Stimulated activated CD4-positive, alpha-beta T cell treated with anti-CD3 and anti-CD28 coated beads, Interleukin-2, amount 100 ng/mL, for 48 hours (primary cell): ENCODE measurements at places on chromosomes 3 and 15.

DNA sequence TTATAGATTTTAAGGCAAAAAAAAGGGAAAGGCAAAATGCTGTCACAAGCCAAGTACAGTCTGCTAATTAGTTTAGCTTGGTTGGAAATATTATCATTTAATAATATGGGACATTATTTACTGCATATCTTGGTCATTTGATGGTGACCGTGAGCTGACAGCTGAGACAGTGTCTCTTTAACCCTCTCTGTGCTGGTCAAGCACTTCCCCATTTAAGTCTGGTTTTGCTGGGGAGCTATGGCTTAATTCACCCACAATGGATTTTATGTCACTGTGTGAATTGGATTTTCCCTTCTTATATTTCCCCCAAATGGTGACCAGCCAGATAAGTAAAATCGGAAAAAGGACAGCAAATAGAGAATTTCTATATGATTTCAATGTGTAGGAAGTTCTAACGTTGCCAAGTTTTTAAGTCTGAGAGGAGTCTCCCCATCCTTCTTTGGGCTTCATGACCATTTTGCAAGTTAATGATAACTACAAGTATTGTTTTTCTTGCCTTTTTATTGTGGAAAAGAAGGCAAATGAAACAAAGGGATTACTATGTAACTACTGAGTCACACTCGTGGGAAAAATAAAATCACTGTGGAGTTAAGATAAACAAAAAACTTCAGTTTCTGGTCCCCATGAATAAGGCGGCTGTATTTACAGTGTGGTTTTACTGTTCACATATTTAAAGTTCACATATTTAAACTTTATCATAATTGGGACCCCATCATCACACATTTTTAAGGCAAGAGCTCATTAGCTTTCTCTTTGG lies 373.5 kb downstream of the NR2F2 start:
- no peak for DNase-seq

DNA sequence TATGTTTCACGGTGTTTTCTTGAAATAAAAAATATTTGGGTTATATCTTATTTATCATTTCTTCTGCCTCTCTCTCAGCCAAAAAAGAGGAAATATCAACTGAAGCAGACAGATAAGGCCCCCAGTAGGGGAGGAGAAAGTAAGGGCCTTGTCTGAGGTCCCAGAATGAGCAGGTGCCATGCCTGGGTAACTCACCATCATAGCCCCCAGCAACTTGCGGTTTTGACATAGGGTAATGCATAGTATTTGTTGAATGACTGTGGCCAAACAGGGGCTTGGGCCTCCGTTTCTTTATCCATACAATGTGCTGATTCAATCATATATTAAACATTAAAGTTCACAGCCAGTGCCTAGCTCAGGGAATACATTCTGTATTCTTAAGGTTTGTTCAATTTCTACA lies 119.6 kb downstream of the ABI3BP start:
- no peak for DNase-seq

DNA sequence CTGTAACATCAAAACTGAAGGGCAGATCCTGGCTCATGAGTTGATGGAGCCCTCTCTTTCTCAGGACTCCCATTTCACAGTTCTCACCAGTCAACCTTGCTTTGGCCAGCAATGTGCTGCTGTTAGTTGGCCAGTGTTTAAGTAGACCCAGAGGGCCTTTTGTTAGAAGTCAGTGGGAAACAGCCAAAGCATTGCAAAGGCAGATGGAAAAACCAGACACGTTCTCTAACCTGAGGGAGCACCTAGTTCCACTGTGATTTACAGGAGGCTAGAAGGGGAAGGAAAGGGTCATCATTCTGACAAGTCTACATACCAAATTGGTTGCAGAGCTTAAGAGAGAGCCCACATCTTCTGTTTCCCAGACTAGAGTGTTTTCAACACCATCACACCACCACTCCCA lies 196.4 kb downstream of the OPA1 start:
- no peak for DNase-seq

GRCh38 chr3:39349080-39349479 lies 19.6 kb downstream of the CCR8 start:
- DNase-seq, result no peak

- DNase-seq, result no peak
Observed at GRCh38 chr3:43675593-43675992, 15.1 kb upstream of the ABHD5 start.

DNA sequence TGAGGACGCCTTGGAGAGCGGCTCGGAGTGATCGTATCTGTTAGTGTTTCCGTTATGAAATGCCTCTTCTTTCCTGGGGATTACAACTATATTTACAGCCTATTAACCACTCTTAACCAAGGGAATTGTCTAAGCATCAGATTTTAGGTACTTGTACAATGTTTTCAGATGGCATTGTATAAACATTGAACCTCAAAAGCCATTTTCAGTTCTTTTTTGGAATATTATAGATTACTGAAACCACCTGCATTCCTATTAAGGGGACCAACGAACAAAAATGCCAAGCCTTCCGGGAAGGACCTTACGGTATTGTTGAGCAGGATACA lies 1.1 kb downstream of the NEO1 start:
- no peak for DNase-seq

DNA sequence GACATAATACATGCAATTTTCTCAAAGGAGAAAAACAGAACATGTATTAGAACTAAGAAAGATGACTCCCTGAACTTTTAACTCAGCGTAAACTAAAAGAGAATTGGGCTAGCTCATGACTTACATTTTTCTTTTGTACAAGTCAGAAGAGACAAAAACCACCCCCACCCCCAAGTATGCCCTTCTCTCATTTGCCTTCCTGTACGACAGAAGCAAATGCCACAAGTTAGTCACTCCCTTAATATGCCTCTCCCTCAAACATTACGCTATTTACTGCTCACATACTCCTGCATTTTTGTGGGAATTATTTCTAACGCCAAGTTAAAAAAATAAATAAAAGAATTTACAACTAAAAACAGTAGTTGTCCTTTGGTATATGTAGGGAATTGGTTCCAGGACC lies 22.0 kb downstream of the CPEB1 start:
- no peak for DNase-seq

GRCh38 chr3:13480340-13481318 lies 523 bp downstream of the HDAC11 start:
- no peak for DNase-seq

DNA sequence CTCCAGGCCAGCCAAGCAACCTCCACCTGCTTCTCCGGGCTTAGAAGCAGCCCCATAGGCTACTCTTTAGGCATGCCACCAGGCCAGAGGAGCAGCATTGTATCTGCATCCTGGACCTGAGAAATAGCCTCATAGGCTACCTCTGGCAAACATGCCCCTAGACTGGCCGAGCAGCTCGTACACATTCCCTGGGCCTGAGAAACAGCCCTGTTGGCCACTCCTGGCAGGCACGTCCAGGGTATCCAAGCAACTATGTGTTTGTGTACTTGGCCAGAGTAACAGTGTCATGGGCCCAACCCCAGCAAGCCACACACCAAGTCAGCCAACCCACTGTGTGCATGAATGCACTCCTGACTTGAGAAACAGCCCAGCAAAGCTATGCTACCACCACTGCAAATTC lies 498.7 kb upstream of the CDIN1 start:
- no peak for DNase-seq

GRCh38 chr15:87224404-87224803 lies 1032.1 kb downstream of the NTRK3 start:
- DNase-seq, result no peak

DNA sequence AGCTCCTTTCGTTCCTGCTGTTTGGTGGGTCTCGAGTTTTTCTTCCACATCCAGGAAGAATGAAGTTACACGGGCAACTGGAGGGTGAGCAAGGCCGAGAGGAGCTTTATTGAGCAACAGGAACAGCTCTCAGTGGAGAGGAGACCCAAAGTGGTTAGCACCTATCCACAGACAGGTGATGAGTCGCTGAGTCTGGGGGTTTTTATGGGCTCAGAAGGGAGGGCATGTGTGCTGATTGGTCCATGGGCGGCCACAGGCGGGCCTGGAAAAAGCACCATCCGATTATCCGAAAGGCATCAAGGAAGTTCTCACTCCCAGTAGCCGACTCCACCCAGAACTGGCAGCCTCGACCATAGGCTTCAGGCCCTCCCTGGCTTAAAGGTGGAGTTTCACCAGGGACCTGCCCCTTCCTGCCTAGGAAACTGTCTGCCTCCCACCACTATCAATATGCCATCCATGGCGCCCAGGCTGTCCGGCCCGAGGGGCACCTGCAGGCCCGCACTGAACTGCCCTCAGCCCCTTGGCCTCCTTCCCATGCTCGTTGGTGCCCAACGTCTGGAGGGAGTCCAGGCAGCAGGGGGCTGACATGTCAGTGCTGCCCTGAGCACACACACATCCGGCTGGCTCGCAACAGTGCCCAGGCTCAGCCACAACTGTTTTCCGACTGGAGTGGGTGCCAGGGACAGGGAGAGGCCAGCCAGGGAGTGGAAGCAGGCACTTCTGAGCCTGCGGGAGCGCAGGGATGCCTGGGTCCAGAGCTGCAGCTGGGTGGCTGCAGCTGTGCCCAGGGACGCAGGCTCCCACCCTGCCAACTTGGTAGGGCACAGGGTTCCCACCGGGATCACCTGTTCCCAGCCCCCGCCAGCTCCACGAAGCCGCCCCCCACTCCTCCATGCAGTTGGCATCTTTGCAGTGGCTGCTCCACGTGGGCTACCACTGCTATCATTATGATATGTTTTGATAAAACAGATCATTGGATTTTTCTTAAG lies 170.2 kb downstream of the FNDC3B start:
- DNase-seq, result no peak

DNA sequence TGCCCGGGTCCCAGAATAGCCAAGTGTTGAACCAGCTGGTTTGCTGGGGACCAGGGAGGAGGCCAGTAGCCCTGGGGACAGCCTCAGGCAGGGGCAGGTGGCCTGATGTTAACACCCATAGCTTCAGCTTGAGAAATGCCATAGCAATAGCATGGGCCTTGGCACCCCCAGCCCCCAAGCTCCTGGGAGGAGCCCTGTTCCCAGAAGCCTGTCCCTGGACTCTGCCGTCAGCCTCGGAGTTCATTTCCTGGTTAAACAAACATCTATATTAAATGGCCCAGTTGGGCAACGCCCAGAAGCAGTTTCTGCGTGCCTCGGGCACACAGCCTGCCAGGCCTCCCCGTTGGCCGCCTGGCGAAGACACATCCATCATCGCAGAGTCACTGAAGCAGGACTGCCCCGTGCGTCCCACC lies 58.2 kb downstream of the FGD5 start:
- no peak for DNase-seq

- no peak for DNase-seq
Observed at GRCh38 chr3:37940242-37940908, 50.2 kb upstream of the VILL start.

DNA sequence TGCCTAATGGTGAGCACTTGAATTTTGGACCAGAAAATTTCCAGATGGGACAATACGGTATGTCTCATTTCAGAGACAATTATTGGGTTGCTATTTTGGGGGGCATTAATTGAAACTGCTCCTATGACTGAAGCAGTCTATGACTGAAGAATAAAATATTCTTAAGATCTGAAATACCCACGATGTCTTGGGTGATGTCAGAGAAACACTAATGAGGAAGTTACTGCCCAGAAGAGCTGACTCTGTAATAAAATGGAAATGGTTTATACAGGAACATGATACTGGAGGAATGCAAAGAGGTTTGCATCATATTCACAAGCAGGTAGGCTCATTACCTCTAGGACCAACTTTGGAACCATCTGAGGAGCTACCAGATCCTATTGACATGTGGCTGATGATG lies 68.7 kb downstream of the IL12A start:
- DNase-seq, result no peak

DNA sequence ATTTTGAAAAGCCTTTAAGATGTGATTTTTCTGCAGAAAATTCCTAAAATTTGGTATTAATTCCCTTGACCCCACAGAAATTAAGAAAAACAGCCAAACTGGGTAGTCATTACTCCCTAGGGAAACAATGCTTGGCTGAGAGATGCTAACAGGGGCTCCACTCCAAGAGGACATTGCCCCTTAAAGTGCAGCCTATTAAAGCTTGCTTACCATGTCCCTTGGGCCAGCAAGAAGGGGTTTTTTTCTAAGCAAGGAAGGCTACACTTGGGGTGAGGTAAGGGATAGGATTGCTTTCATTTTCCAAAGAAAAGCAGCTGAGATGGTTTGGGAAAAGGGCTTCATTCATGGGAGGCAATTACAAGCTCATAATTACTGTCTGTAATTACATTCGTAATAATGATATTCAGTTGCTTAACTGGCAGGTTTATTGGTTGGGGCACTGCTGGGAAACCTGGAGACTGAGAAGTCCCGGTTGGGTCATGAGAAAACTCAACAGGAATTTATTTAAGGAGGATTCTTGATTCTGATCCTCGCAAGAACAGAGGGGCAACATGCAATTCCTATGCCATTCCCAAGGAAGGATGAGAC lies 247.5 kb downstream of the NR1D2 start:
- DNase-seq, result no peak

DNA sequence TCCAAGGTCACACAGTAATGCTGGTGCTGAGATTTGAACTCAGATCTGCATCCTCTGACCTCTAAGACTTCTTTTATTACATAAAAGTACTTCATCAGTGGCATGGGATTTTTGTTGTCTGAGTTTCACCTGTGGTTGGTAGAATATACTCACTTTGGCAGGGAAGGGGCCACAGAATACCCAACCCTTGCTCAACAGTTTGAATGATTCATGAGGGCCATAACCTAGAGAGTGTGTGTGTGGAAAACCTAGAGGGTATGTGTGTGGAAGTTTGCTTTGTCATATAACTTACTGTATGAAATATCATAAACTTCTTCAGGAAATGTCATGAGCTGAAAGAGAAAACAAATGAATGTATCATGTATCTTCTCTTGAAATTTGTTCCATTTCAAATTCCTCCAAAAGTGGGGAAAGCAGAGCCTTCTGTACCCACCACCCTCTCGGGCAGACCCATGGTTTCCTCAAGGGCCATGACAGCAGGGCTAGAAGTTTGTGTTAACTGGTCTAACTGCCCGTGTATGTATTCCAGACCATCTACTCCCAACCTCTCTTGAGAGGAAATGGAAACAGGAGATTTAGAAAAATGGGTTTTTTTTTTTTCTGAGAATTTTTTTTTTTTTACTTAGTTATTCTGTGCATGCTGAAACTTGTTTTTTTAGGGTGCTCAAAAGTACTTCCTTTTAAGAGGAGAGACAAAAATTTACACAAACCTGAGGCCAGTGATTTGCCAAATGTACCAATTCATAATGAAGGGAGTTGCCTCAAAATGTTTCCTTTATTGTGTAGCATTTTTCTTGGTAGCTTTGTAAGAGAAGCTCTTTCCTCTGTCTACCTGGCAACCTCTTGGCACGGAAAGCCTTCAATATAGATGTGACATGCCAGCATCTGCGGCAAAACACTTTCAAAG lies 127.0 kb downstream of the TPRG1 start:
- no peak for DNase-seq

DNA sequence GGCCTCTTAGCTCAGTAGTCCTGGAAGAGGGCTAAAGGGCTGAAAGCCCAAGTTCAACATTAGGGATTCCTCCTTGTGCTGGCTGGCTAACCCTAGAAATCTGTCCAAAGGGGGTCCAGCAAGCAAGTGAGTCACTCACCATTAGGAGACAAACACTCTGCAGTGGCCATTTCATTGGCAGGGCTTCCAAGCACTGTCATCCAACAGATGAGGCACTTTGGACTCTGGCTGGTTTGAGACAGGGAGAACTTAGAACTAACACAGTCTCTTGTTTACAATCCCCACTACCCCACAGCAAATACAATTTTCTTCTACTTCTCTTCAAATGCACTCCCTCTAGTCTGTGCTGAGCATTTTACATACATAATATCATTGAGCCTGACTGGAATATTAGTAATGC lies 10.1 kb upstream of the WNT5A start:
- DNase-seq, result no peak
